T-helper 9 cell (primary cell): ENCODE measurements at places on chromosomes 4 and X.

GRCh38 chrX:147217334-147217733, 402.8 kb upstream of the CXorf51A start:
- DNase-seq, result no peak

- no peak for DNase-seq
These were observed 71.7 kb upstream of the HGFAC start for GRCh38 chr4:3369781-3370674.

DNA sequence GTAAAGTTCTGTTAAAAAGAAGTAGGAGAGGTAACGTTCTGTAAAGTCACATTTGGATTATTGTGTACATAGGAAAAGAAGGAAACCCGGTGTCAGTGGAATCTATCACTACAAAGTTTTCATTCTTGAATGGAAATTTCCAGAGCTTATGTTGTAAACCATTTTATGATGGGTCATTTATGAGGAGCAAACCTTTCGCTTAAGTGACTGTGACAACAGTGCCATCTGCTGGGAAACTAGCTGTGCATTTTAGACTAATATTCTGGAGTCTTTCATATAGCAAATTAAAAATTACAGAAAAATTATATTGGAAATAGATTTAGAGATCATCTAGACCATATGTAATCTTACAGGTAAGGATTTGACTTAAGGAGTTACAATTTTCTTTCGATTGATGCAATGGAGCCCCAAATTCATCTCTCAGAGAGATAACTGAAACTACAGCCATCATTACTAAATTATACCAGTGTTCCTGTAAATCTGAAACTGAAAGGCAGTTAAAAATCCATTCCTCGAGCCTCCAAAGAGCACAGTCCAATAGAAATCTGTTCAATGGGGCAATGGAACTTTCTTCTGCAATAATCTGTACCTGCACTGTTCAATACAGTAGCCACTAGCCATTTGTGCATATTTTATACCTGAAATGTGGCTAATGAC, 26.9 kb downstream of the ASB9 start:
- peak; percentile 6 for DNase-seq

GRCh38 chr4:124803026-124803425, 90.5 kb upstream of the ANKRD50 start:
- DNase-seq, result no peak

DNA sequence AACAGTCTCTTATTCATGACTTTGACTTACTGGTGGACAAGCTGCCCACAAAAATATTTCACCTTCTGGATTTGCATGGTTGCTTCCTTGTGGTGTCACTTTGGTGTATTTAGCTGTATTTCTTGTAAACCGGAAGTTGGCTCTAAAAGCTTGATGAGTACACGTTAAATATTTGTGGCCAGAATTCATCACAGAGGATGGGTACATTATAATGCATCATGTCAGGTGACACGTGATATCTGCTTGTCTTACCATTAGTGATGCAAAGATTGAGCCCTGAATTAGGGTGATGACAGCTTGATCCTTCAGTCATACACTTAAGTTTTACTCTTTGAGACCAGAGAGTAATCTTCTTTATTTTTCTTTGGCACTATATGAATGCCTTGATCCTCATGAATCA, 188.3 kb upstream of the RPS6KA3 start:
- DNase-seq, result no peak

- DNase-seq, result no peak
These were observed 614.0 kb downstream of the STIM2 start for GRCh38 chr4:27474691-27475090.

GRCh38 chr4:121212806-121213205, 48.7 kb upstream of the TNIP3 start:
- DNase-seq, result no peak

GRCh38 chr4:123819362-123820035, 422.9 kb downstream of the SPRY1 start:
- no peak for DNase-seq

DNA sequence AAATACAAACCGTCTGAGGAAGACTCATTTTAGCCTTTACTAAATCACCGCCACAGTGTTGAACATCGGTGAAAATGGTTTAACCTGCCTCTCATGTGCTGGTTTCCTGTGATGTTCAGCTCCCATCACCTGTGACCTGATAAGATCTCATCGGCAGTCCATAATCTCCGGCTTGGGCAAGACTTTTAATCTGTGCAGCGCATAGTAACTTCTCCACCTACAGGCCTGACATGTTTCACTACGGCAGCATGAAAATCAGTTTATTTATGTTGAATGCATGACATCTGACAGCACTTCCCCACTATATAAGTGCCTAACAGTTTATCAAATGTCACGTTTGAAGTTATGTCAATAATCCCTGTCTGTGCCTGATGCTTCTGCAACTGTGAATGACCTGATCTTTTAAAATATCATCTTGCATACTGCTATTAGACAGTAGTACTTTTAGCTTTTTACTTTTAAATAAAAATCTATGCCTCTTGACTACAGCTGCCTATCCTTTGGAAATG, 1919.8 kb upstream of the AGA start:
- DNase-seq, result no peak

DNA sequence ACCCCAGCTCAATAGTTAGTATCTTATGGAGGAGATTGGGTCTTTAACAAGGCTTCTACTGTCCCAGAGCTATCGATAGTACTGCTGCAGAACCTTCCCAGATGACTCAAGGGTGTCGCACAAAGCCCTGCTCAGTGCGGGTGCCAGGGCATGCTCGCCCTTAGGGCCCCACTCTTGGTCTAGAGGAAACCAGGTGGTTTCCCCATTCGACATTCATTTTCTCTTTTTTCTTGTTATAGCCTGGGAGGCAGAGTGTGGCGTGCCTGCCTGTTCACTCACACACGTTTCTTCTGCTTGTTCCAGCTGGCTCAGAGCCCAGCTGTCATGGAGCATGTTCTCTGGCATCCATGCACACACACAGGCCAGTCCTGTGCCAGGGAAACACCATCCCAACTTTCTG, 144.5 kb downstream of the SMIM20 start:
- DNase-seq, result no peak

GRCh38 chr4:128275346-128275745, 12.3 kb downstream of the PGRMC2 start:
- no peak for DNase-seq

- DNase-seq, result no peak
These were observed 1067.7 kb upstream of the PABPC4L start for GRCh38 chr4:135269125-135269890.

DNA sequence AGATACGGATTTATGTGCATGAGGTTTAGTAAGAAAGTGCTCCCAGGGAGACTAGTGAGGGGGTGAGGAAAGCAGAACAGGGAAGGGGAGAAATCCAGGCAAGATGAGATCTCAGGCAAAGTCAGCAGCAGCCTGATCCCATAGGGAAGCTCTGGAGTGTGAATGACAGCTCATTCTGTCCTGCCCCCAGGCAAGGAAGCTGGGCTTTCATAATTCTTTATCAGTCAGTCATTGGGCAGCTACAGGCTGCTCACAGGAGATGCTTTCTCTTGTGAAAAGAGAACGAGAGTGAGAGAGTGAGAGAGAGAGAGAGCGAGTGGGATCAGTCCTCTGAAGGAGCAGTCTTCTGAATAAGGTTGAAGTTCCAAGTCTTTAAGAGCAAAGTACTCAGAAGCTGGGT, 48.1 kb downstream of the SRPX start:
- DNase-seq, result no peak

- no peak for DNase-seq
These were observed 58.4 kb upstream of the TET2 start for GRCh38 chr4:105088110-105088879.

- DNase-seq, result no peak
These were observed 25.1 kb downstream of the XIAP start for GRCh38 chrX:123884809-123885408.

- no peak for DNase-seq
These were observed 53.6 kb downstream of the MBNL3 start for GRCh38 chrX:132435222-132435621.

DNA sequence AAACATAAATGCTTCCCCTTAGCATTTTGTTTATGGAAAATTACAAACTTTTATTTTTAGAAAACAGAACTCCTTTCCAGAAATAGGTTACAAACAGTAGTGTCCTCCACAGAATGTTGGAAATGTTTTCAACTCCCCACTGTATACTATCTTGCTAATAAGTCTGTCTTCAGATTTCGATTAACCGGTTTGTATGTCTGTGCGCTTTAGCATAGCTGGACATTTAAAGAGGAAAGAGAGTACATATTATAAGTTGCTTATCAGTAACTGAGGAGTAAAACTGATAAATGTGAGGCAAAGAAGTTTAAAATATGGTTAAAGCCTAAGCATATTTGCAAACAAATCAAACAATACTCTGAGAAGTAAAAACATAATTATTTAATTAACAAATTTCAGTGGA, 3.4 kb downstream of the CXCL8 start:
- DNase-seq, result no peak

DNA sequence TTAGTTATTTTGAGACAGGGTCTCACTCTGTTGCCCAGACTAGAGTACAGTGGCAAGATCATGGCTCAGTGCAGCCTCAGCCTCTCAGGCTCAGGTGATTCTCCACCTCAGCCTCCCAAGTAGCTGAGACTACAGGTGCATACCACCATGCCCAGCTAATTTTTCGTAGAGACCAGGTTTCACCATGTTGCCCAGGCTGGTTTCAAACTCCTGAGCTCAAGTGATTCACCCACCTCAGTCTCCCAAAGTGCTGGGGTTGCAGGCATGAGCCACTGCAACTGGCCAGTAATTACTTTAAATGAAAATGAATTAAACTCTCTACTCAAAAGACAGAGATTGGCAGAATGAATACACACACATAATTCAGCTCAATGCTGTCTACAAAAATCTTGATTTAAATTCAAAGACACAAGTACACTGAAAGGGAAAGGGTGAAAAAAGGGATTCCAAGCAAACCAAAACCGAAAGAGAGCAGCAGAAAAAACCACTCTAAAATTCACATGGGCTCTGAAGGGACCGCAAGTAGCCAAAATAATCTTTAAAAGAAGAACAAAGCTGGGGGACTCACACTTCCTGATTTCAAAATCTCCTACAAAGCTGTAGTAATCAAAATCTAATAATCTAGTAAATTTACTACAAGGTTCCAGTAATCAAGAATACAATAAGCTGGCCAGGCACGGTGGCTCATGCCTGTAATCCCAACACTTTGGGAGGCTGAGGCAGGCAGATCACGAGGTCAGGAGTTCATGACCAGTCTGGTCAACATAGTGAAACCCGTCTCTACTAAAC, 11.8 kb upstream of the SPON2 start:
- DNase-seq, result no peak

DNA sequence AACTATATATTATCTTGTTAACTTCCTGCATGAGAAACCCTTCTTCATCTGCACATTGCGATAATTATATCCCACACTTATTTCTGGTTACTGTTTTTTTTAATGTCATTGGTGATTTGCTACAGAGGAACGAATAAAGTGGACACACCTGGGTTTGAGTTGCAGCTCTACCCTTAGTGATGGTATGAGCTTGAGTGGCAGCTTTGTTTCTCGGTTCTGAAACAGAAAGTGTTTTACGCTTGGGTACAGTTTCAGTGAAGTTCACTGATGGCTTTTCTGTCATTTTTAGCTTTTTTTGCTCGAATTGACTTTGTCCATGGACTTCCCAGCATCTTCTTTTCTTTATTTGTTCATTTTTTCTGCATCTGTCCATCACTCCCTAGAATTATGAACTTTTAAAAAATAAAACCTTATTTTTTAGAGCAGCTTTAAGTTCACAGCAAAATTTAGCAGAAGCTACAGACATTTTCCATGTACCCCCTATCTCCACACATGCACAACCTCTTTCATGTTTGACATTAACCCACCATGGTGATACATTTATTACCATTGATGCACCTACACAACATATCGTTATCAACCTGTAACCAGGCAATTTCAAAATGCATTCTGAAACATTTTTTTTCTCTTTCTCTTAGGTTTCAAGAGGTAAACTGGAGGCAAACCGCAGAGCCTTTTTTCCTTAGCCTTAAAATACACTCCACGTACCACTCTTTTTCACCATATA, 1041.6 kb upstream of the PRKX start:
- no peak for DNase-seq

- DNase-seq, result no peak
These were observed 268.6 kb upstream of the VCX start for GRCh38 chrX:7574325-7574724.

DNA sequence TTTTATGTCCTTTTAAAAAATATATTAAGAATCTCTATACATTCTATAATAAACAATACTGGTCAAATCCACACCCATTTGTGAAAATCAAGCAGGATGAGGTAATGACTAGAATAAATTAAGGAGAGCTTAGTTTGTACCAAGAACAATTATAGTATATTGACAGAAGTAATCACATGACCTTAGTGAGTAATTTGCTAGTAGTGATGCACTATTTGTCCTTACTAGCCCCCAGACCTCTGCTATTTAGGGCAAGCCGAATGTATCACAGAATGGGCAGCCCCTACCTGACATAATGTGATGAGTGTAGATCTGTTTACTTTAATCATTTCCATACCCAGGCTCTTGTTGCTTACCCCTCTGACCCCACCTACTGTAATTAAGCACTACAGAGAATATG, 15.8 kb downstream of the ATP1B4 start:
- DNase-seq, result no peak

- no peak for DNase-seq
These were observed 77.6 kb downstream of the RASL11B start for GRCh38 chr4:52939739-52940138.
